ENCODE measurements at places on chromosomes 13 and 19.

- no peak for DNase-seq
These were observed 551.6 kb downstream of the MYO16 start for GRCh38 chr13:109180905-109181425.

DNA sequence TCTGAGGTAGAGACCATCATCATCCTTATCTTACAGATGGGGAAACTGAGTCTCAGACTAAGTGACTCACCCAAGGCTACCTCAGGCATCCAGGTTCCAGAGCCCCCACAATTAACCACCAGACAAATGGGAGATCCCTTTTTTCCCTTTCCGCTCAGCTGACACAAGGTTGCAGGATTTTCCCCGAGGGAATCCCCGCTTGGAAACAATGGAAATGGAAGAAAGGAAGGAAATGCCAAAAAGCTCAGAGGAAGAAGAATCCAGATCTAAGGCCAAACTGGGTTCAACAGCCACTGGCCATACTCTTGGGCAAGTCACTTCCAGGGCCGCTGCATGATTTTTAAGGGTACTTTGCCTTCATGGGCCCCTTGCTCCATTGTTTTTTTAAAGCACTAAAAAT is 1.6 kb downstream of the ZNF71 start:
- DNase-seq = no peak

- no peak for DNase-seq
These were observed 6.4 kb downstream of the ZNF808 start for GRCh38 chr19:52533901-52534300.

GRCh38 chr13:73702419-73703071 is 431.7 kb downstream of the KLF12 start:
- no peak for DNase-seq

DNA sequence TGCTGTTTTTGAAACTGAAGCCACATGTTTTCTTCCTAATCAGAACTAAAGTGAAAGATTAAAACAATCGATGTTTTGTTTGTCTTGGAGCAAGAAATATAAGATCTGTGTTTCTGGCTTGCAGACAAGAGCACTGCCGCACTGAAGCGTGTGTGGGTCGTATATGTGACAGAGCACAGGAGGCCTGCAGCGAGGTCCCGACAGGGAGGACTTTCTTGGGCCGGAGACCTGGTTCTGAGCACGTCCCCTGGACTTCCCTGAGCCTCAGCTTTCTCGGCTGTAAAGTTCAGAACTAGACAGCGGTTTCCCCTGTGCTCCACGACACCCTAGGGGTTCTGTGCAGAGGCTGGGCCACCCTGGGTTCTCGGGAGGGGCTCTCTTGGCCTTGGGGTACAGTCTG is 60.5 kb downstream of the GADD45B start:
- DNase-seq = no peak

DNA sequence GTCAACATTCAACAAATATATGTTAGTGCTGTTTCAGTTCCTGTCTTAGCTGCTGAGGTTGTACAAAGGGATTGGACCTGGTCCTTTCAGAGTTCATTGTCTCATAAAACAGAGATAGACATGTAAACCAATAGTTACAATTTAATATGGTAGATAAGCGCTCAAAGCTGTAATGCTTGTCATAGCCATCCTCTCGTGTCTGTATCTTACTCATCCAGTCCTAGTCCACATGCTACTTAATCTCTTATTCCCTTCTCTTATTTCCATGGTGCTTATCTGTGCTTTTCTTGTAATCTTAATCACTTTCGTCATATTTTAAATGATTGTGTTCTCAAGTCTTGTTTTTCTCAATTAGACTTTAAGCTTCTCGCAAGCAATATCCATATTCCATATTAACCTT is 185.2 kb upstream of the OBI1 start:
- no peak for DNase-seq
